ENCODE measurements at places on chromosomes 12 and 14.

DNA sequence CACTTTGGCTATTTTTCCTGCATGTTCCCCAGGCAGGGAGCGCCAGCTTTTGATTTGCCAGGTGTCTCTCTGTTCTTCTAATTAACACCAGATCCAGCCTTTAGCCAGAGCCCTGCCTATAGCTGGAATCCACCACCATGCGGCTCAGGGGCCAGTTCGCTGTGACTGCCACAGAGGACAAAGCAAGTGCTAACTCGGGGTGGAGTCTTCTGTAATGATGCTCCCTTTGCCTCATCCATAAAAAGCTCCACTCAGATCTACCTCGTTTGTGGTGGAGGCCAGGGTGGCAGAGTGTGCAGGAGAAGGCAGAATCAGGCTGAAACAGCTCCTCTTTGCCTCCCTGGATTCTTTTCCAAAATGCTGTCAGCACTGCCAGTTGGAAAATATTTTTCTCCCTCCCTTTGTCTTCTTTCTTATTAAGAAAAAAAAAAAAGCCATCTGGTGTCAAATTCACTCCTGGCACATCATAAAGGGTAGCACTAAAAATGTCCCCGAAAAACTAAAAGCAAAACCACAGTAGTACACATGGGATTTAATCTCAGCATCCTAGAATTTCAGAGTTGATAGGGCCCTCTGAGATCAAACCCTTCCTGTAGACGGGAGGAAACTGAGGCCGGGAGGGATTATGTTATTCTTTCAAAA, 18.0 kb upstream of the CTDSP2 start:
- DNase-seq: peak; percentile 83

DNA sequence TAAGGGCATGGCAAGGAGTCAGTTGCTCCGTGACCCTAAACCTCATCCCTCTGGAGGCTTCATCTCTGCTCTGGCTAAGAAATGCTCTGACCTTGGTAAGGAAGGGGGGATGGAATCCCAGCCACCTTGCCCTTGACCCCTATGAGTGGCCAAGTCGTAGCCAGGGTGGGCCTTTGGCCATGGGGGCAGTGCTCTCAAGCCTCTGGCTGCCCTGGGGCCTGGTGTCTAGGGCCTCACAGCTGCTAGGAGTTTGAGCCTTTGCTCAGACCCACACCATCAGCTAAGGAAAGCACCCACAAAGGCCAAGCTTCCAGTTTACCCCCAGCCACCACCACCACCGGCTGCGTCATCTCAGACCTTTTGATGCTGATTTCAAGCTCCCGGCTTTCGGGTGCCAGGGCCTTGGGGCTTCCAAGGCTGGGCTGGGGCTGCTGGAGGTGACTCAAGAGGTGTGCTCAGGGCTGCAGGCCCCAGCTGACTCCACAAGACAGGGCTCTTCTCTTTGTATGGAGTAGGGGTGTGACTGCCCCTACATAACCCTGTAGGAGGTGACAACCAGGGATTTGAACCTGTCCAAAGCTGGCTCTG, 3.7 kb downstream of the ASB2 start:
- no peak for DNase-seq

DNA sequence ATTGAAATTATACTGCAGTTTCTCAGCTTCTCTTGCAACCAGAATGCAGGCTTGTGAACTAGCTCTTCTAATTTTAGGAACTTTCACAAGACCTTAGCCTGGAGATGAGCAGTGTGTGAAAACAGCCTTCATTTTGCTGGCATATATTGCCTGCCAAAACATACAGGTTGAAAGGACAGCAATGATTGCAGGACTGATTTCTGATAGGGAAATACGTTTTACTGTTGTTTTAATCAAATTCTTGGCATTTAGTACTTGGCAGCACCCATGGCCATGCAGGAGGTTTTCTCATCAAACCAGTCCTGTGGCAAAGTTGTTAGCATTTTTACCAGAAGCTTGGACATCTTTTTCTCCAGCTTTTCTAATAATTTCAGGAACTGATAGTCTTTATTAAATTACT, 91.9 kb upstream of the MUCL1 start:
- no peak for DNase-seq

DNA sequence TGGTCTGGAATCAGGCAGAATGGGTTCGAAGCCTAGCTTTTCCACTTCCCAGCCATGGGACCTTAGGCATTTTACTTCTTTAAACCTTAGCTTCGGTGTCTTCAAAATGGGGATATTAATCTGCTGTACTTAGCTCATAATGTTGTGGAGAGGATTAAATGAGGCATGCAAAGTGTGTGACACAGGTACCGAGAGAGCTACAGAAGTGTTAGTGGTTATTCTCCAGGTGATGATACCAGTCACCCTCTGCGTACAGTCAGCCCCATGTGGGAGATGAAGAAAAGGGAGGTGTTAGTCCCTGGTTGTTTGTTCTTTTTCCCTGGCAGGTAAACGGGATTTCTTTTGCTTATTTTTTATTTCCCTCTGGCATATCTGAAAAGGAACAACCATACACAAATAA, 212.1 kb downstream of the PHLDA1 start:
- DNase-seq: no peak

GRCh38 chr12:58801986-58802385, 118.3 kb downstream of the LRIG3 start:
- no peak for DNase-seq

DNA sequence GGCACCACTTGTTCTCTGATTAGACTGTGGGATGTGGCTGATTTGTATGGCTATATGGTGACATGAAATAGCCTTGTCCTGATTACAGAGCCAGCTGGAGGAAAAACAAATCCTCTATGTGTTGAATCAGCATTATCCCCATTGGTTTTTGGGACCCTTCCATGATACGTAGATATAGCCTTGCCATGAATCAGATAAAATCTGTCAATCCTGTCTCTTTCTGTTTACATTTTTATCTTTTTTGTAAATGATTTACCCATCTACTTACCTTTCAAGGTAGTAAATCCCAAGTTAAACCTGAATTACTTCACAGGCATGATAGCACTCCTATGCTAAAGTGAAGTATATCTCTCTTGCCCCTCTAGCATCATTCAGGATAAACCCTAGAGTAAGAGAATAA, 789.3 kb downstream of the TMTC2 start:
- no peak for DNase-seq

- peak; percentile 84 for DNase-seq
Observed at GRCh38 chr12:64608901-64609535, 1.3 kb upstream of the RASSF3 start.

DNA sequence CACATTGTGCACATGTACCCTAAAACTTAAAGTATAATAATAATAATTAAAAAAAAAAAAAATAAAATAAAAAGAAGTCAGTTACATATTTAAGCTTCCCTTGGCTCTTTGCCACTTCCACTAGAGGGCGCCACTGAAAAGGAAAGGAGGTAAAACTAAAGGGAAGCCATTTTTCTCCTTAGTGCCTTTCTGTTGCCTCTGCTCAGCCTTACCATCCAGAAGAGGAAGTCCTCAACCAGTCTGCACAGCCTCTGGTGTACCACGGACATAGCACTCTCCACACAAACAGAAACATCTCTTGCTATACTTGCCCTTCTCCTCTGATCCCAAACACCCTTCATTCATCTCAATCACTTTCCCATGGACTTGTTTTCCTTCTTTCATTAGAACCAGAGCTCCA, 169.0 kb upstream of the EEA1 start:
- peak; percentile 64 for DNase-seq

GRCh38 chr14:24438223-24439097, 4.1 kb downstream of the SDR39U1 start:
- DNase-seq: no peak

DNA sequence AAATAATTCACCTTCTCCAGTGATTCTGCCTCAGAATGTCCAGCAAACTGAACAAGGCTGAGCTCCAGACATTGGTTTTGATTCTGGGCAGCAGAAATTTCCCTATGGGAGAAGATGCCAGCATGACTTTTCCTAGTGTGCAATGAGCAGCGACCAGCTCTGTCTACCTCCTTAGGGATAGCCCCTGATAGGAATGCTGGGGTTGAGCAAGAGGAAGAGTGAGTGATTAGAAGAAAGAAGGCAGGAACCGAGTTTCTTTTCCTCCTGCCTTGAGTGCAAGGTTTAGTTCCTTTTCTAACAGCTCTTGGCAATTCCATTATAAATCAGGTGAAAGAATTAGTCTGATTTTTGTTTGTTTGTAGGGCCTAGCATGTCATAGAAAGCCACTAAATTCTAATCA, 379.0 kb downstream of the DAD1 start:
- no peak for DNase-seq

GRCh38 chr14:71885301-71885700, 46.9 kb upstream of the RGS6 start:
- DNase-seq: no peak

GRCh38 chr12:30425445-30425844, 270.2 kb downstream of the IPO8 start:
- no peak for DNase-seq

- peak; percentile 65 for DNase-seq
Observed at GRCh38 chr12:46332260-46332659, 40.3 kb downstream of the SLC38A2 start.

DNA sequence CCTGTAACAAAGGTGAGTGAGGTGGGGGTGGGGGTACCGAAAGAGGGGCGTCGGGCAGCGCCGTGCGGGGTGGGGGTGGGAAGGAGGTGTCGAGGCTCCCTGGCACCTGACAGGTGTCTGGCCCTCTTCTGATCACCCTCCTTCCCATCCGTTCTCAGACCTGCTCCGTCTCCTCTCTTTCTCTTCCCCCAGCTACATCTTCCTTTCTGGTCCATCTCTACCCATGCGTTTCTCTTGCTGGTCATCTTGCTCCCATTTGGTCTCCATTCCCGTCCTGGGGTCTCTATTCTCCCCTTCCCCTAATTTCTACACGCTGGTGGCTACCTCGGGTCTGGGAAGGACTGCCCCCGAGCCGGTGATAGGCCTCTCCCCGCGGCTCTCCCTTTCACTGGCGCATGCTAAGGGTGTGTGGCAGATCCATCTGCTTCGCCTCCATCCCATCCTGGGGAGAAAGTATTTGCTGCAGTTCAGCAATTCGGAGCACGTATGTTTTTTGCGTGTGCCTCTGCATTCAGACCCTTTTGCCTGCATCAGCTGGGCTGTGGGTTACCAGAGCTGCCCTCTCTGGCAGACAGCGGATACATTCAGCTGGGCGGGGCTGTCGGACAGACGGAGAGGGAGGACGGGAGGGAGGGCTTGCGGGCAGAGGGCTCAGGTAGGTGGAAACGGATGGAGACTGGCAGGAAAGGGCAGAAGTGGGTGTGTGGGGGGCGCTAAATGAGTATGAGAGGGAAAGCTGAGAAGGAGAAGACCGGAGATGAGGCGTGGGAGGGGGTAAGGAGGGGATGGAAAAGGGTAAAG, 730 bp downstream of the CLSTN3 start:
- peak; percentile 83 for DNase-seq

DNA sequence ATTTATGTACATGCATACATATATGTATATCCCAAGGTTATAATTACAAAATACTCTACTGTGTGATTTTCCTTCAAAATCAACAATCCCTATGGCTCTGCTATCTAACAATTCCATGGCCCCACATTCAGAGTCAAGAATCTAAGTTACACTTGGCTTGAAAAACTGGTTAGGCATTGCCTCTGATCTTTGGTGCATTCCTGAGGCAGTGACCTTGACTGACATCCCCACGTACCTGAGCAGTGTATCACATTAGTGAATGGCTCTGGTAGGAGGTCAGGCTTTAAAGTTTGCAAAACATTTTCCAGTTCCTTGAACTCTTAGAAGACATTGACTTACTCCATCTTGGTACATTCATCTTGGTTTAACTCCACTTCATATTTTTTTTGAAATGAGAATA, 8.5 kb upstream of the STON2 start:
- no peak for DNase-seq

GRCh38 chr14:73368616-73369015, 89.7 kb downstream of the NUMB start:
- no peak for DNase-seq

- no peak for DNase-seq
Observed at GRCh38 chr14:62455446-62455845, 589.8 kb downstream of the KCNH5 start.

DNA sequence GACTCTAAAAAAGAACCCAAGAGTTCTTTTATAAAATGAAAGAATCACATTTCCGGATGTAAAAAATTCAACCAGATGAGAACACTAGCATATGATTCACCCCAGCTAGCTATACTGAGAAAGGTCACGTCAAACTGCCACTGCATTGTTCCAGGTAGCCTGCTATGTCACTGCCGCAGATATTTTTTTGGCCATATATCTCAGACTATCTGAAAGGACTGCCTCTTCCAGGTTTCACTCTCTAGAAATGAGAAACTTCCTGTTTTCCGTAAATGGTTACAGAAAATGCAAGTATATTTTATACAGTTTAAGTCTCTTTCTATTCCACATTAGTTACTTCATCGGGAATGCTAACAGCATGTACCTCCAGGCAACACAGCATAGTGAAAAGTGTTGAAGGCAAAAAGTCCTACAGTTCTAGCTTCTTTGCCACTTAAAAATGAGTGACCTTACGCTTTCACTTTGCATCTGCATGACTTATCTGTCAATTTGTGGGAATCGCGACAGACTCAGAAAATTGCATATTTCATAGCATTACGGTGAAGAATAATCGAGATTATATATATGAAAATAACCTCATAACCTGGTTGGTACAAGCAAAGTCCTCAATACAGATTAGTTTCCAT, 105.2 kb downstream of the MED13L start:
- DNase-seq: no peak

DNA sequence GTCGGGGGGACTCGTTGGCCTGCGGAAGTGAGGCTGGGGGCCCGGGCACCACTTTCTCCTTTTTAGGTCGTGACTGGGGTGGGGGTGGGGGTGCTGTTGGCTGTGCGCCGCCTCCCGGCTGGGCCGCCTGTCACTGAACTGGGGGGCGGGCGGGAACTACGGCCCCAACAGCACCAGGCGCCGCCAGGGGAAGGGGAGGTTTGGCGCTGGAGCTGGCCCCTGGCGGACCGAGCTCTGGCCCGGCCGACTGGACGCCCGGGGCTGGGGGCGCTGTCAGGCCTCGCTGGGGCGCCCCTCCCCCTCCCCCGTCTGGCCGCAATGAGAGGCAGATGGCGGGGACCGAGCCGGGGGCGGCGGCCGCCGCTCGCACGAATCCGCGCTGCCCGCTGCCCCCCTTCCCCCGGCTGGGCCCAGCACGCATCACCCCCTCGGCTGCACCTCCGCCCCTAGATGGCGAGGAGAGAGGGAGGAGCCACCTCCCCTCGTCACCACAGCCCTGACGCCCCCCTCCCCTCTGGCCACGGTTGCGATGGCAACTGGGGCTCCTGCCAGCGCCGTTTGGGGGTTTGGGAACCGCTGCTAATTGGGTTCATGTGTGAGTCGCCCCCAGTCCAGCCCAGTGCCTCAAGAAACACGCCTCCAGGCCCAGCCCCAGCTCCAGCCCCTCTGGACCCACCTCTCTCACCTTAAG, 723 bp downstream of the NFATC4 start:
- DNase-seq: no peak

Measured in SW480 (cell line).